AG08395 (cell line): ENCODE measurements at places on chromosomes 7 and 10.

- peak; percentile 74 for DNase-seq
Measured at GRCh38 chr7:17123020-17123419, 175.4 kb upstream of the AHR start.

DNA sequence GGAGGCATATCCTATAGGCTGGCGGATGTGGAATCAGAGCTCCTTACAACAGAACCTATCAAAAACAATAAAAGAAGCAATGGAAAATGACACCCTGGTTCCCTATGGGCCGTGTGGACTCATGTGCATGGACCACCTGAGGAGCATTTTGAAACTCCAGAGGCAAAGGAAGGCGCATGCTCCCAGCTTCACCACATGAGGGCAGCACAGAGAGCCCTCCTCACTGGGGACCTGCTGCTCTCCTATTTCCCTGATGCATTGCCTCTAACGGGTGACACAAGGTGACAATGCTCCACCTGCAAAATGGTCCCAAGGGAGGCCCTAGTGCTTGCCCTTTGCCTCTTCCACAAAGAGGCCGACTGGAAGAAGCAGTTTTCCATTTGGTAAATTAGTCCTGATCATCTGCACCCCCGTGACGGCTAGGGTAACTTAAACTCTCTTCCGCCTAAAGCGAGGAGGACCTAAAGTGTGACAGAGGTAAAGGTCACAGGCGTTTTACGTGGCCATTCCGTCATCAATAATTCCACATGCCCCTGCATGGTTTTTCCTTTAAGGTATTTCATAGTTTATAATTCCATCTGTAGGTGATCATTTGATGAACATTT is 67.7 kb downstream of the GPAM start:
- peak; percentile 77 for DNase-seq

DNA sequence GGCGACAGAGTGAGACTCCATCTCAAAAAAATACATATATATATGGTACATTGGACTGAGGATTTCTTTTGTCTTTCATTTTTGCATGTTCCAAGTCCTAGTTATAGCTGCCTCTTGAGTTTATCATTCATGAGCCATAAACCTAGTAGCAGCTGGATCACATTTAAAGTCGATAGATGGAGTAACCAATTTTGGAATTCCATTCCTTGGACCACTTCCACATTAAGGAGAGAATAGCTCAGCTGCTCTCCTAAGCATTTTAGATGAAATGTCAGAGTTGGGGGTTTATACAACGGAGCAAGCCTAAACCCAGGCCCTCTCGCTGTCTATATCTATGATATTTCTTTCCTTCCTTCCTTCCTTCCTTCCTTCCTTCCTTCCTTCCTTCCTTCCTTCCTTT is 141.2 kb downstream of the LYZL1 start:
- peak; percentile 28 for DNase-seq

GRCh38 chr7:150357771-150358427 is 10.7 kb upstream of the REPIN1 start:
- no peak for DNase-seq

DNA sequence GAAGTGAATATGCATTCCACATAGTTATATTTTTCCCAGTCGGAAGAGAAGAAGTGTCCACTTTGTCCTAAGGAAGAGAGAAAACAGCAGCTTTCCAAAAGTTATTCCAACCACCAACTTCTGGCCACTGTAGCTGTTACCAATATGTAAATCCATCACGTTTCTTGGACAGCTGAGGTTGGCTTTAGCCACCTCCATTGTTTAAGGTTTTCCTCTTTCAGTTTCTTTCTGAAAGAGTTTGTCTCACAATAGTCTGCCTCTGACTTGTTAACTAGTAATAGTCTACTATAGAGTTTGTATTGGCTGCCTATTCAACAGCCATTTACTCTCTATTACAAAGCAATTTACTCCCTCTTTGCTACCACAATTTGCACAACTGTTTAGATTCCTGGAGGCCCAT is 457.6 kb upstream of the LRRN3 start:
- DNase-seq, result no peak
